ENCODE measurements at places on chromosomes 5 and 9. TPM values are rescaled to one million over a fixed set of nuclear protein-coding genes. Genes with fewer than 3 reads are reported as not detected.

TENT4A gene
- 23.3 TPM for total RNA-seq

TTC39B gene
- total RNA-seq = 3.9 TPM

PCDHB10 gene
- total RNA-seq = 3.0 TPM

FYB1 gene
- 1.0 TPM for total RNA-seq

AP3S1 gene
- total RNA-seq = 148 TPM

PCDH12 gene
- total RNA-seq = 0.15 TPM

SH2D3C gene
- total RNA-seq = 0.08 TPM

CER1 gene
- total RNA-seq = not detected

SLC22A4 gene
- total RNA-seq = 6.7 TPM

SLC1A1 gene
- total RNA-seq = 10.5 TPM

NR5A1 gene
- total RNA-seq = 0.08 TPM

SH3PXD2B gene
- 10.3 TPM for total RNA-seq

GPX3 gene
- 5.0 TPM for total RNA-seq

CDC25C gene
- 17.2 TPM for total RNA-seq

SECISBP2 gene
- 44.9 TPM for total RNA-seq

TMEM174 gene
- not detected for total RNA-seq

CDX1 gene
- not detected for total RNA-seq

KCNIP1 gene
- not detected for total RNA-seq

PKD2L2 gene
- total RNA-seq = not detected

FAM163B gene
- not detected for total RNA-seq

SAXO1 gene
- total RNA-seq = not detected

RANBP3L gene
- total RNA-seq = not detected

CDC20B gene
- not detected for total RNA-seq

DMRT2 gene
- total RNA-seq = 21.1 TPM

SLC45A2 gene
- 0.49 TPM for total RNA-seq

MBLAC2 gene
- 7.9 TPM for total RNA-seq

FCN2 gene
- not detected for total RNA-seq

MAP3K1 gene
- total RNA-seq = 9.8 TPM

IRX2 gene
- total RNA-seq = not detected

ANKRD31 gene
- total RNA-seq = 0.32 TPM

ANXA2R gene
- 2.8 TPM for total RNA-seq

LPCAT1 gene
- 36.4 TPM for total RNA-seq

SEMA5A gene
- 0.08 TPM for total RNA-seq

PLCXD3 gene
- not detected for total RNA-seq

FOXD4L6 gene
- 0.05 TPM for total RNA-seq

DDX4 gene
- total RNA-seq = not detected

NDFIP1 gene
- 33.5 TPM for total RNA-seq

SUSD3 gene
- 0.72 TPM for total RNA-seq

C5 gene
- total RNA-seq = 0.38 TPM
